ENCODE measurements at places on chromosomes 6 and 20.

DNA sequence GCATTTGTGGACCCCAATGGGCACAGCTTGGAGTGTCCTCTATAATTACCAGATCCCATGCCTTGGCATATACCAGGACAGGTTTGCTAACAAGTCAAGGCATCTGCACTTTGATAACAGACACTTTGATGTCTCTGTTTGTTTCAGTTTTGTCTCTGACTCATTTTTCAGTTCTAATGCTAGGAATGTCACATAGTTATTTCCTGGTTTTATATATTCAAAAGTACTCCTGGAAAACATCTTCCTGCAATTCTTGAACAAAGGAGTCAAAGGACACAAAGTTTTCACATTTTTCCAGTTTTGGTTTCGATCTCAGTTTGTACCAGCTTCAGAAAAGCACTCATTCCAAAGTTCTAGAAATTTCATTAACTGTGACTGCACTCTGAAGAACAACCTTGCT is 188.1 kb downstream of the FOXC1 start:
- no peak for DNase-seq

- DNase-seq, result no peak
Observed at GRCh38 chr6:157219201-157220200, 103.8 kb downstream of the TMEM242 start.

GRCh38 chr6:134240665-134241431 is 77.1 kb downstream of the SGK1 start:
- DNase-seq, result no peak

- DNase-seq, result no peak
Observed at GRCh38 chr6:14758421-14759081, 487.3 kb upstream of the JARID2 start.

GRCh38 chr20:50594591-50595432 is 84.6 kb downstream of the PTPN1 start:
- DNase-seq, result peak; percentile 36

DNA sequence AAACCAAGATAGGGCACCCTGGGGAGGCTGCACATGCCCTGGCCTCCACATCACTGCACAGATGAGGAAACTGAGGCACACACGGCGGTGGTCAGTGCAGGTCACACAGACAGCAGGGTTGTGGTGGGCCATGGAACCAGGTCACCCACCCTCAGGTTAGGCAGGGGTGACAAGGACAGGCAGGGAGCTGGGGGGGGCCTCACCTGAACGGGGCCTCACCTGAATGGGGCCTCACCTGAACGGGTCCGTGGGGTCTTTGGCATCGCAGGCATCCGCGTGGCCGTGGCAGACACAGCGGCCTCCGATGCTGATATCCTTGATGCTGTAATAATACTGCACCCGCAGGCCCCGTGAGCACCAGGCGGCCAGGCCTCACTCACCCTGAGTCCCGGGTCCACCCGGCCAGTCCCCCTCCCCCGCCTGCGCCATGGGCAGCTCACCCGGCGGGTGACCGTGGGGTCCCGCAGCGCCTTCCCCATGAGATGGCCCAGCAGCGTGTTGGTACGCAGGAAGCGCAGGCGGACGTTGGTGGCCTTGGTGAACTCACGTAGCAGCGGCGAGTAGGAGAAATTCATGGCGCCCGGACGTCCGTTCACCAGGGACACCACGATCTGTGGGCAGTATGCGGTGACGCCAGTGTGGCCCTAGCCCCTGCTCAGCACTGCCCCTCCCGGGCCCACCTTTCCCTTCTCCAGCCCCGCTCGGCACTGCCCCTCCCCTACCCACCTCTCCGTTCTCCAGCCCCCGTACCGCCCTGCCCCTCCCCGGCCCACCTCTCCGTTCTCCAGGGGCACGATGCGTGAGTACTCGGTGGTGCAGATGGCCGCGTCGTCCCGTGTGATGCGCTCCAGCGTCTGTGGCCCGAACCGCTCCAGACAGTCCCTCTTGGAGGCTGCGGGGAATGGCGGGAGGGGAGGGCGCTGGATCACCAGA is 15.4 kb downstream of the LAMA5 start:
- no peak for DNase-seq

- no peak for DNase-seq
Observed at GRCh38 chr20:9758752-9759151, 80.1 kb downstream of the PAK5 start.

DNA sequence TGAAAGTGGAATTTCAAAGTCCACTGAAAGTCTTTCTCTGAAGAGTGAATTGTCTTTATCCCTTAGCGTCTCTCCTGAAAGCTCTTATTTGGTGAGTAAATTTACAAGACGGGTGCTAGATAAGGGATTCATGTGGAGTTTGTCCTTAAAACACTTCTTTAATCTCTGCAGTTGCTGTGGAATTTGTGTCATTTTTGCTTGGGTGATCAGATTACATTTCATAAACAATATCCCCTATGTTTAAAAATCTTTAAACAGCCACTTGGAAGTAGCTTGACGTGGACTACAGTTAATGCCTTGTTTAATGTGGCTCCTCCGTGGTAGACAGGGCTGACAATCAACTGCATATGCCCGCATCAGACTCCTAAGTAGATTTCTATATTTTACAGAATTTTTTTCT is 175.4 kb upstream of the ZNF217 start:
- DNase-seq, result no peak

- DNase-seq, result peak; percentile 50
Observed at GRCh38 chr20:36435592-36436541, 105.5 kb upstream of the MYL9 start.

- DNase-seq, result no peak
Observed at GRCh38 chr6:16372029-16372776, 133.8 kb downstream of the GMPR start.

- DNase-seq, result no peak
Observed at GRCh38 chr6:34529665-34530327, 26.3 kb downstream of the SPDEF start.

GRCh38 chr20:19110881-19111460 is 101.5 kb upstream of the SLC24A3 start:
- DNase-seq, result no peak

- no peak for DNase-seq
Observed at GRCh38 chr6:12024699-12025434, 12.8 kb downstream of the HIVEP1 start.

GRCh38 chr6:147758303-147758702 is 249.8 kb downstream of the SAMD5 start:
- DNase-seq, result no peak

DNA sequence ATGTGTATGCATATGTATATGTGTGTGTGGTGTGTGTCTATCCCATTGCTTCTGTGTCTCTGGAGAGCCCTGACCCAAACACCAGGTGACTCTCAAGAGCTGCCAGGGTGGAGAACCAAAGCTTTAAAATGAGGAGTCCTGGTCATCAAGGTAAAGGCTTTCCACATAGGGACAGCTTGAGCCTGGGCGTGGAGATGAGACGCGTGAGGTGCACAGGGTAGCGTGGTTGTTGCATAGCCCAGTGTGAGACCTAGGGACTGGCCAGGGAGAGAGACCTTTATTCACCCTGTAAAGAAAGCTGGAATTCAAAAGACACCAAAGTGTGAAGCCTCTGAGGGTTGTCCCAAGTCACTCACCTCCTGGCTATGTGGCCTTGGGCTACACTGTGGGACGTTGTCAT is 149.1 kb downstream of the SYCP2 start:
- no peak for DNase-seq

- no peak for DNase-seq
Observed at GRCh38 chr6:143323729-143324470, 126.6 kb downstream of the ADAT2 start.

GRCh38 chr6:81166770-81167169 is 585.7 kb downstream of the TENT5A start:
- DNase-seq, result no peak

DNA sequence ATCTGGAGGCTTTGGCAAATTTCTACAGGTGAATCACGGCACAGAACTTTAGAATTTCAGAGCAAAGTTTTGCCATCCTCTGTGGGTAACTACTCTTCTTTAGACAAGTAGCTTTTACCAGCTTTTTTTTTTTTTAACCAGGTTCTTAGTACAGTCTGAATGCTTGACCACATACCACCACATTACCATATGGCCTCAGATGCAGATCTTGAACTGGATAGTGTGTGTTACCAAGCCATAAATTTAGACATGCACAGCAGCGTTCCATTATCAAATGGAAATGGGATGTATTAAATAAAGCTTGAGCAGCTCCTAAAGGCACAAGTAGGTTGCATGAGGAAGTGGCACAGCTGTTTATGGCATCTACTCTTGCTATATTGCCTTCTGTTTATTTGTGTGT is 38.3 kb upstream of the PRSS16 start:
- no peak for DNase-seq

DNA sequence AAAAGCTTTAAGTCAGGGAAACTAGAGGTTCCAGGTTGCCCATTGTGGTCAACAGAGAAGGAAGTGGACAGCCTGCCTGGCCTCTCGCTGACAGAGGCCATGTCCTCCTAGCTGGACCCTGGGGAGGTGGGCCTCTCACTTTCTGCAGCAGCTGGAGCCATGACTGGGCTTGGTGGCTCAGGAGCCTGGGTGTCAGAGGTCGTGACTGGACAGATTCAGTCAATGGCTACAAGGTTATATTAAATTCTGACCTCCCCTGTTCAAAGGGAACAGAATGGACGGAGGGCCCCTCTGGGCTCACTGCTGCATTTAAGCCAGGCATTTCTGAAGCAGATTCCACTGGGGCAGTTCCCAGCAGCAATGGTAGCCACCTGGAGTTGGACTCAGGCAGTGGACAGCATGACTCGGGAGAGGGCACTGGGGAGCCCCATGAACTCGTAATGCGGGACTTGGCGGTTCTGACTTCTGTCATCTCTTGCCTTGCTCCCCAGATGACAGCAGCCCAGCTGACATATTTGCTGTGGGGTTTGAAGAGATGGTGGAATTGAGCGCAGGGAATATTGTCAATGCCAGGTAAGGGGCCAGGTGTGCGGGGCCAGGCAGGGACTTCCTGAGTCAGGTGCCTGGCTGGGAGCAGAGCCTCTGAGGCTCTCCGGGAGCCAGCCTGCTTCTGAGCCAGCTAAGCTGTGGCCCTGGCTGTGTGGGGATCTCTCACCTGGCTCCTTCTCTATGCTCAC is 86.7 kb downstream of the SYNJ2 start:
- no peak for DNase-seq

- peak; percentile 83 for DNase-seq
Observed at GRCh38 chr6:33549196-33549595, 30.9 kb downstream of the BAK1 start.

GRCh38 chr6:22878706-22879105 is 309.3 kb downstream of the HDGFL1 start:
- DNase-seq, result no peak

- no peak for DNase-seq
Observed at GRCh38 chr6:148780918-148781436, 34.1 kb downstream of the UST start.

DNA sequence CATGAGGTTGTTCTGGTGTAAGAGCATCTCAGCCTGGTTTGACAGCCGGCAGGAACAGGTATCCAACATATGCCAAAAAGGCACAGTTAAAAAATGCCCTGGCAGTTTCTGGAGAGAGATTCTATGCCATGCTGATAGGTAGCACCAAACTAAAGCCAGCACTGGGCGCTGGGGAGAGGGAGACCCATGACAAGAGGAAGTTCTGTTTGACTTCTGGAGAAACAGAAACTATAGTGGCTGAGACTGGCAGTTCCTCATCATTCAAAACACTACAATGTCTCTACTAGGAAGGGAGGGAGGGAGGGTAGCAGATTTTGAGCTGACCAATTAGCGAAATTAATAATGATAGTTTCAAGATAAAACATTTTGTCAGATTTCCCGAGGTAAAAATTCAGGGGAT is 174.1 kb downstream of the ADAT2 start:
- DNase-seq, result no peak

GRCh38 chr6:51045548-51045947 is 226.9 kb downstream of the TFAP2B start:
- DNase-seq, result no peak

- no peak for DNase-seq
Observed at GRCh38 chr6:167442245-167442644, 117.4 kb downstream of the TTLL2 start.

DNA sequence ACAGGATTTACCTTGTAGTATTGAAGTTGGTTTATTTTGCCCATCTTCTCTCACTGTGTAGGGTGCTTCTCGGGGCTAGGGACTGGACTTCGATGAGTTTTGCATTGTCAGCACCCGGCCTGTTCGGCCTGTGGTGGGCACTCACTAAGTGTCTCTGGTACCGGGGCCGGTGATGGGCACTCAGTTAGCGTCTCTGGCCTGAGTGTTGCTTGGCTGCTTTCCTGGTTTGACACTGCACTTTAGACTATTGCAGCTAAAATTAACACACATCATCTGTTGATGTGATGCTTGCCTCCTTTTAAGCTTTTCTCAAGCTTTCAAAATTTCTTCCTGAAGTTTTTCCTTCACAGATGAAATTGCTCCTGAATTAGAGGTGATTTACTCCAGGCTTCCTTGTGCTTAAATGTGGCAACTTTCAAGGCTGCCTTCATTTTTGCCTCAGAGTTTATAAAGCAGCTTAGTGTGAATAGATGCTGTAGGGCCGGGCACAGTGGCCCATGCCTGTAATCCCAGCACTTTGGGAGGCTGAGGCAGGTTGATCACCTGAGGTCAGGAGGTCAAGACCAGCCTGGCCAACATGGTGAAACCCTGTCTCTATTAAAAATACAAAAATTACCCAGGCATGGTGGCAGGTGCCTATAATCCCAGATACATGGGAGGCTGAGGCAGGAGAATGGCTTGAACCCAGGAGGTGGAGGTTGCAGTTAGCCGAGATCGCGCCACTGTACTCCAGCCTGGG is 41.7 kb upstream of the TULP4 start:
- DNase-seq, result no peak

GRCh38 chr6:160088784-160089533 is 32.7 kb upstream of the SLC22A1 start:
- DNase-seq, result no peak

- DNase-seq, result no peak
Observed at GRCh38 chr6:53983301-53983700, 127.9 kb upstream of the MLIP start.

GRCh38 chr6:26020329-26021000 is 57.9 kb downstream of the TRIM38 start:
- peak; percentile 73 for DNase-seq

GRCh38 chr6:136226674-136227377 is 23.3 kb downstream of the MTFR2 start:
- no peak for DNase-seq

GRCh38 chr6:24867104-24867703 is 68.5 kb upstream of the ARMH2 start:
- no peak for DNase-seq

GRCh38 chr6:65289491-65289890 is 417.5 kb downstream of the EYS start:
- no peak for DNase-seq

GRCh38 chr6:108492131-108492766 is 68.5 kb upstream of the FOXO3 start:
- peak; percentile 9 for DNase-seq

DNA sequence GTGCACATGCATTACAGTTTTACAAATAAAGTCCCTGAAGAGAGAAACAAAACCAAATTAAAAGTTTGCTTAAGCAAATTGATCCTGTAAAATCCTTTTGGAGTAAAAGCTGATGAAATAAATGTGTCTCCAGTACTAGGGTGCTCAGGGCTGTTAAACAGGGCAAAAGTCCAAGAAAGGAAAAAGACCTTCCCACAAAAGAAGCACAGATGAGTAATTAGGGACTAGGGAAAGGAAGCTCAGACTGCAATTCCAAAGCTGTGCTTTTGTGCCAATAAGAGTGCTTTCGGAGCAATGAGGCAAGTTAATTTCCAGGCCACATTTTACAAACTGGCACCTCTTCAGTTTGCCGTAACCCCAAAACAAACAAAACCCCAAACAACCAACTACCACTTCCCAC is 10.4 kb upstream of the RNF182 start:
- DNase-seq, result no peak

Measured in WERI-Rb-1 (cell line).